ENCODE measurements at places on chromosomes 1 and 21. TPM values are rescaled to one million over a fixed set of nuclear protein-coding genes. Genes with fewer than 3 reads are reported as not detected.

The CXADR gene
- total RNA-seq: 372 TPM

The MXRA8 gene
- 11.5 TPM for total RNA-seq

The CALML6 gene
- not detected for total RNA-seq

The GPR157 gene
- total RNA-seq: 0.47 TPM

The GCSAML gene
- total RNA-seq: under 0.01 TPM

The KRTAP12-2 gene
- not detected for total RNA-seq

The PTAFR gene
- total RNA-seq: 4.7 TPM

The TINAGL1 gene
- total RNA-seq: 2.8 TPM

The LCE1C gene
- total RNA-seq: not detected

The PPP1R12B gene
- 30.4 TPM for total RNA-seq

The FMN2 gene
- total RNA-seq: 61.1 TPM

The AKNAD1 gene
- 1.7 TPM for total RNA-seq

The TCHH gene
- total RNA-seq: not detected

The ETV3 gene
- 16.5 TPM for total RNA-seq

The CHTOP gene
- 77.0 TPM for total RNA-seq

The RPS6KA1 gene
- 4.2 TPM for total RNA-seq

The MSH4 gene
- total RNA-seq: 1.6 TPM

The SIPA1L2 gene
- 36.7 TPM for total RNA-seq

The ICOSLG gene
- total RNA-seq: 0.31 TPM

The OR14C36 gene
- total RNA-seq: not detected

The HAO2 gene
- not detected for total RNA-seq

The FAM89A gene
- 6.7 TPM for total RNA-seq

The CAMK2N1 gene
- total RNA-seq: 77.2 TPM

The PTGER3 gene
- 1.2 TPM for total RNA-seq

The PLA2G4A gene
- total RNA-seq: 2.3 TPM

The FMO2 gene
- total RNA-seq: 0.31 TPM

The KRTAP19-3 gene
- not detected for total RNA-seq

The TCHHL1 gene
- not detected for total RNA-seq

The GBP3 gene
- 0.94 TPM for total RNA-seq

The FLG gene
- not detected for total RNA-seq

The GBP1 gene
- 1.9 TPM for total RNA-seq

The DIO1 gene
- total RNA-seq: not detected

The IFI44L gene
- 27.5 TPM for total RNA-seq

The BARHL2 gene
- total RNA-seq: not detected

The PGLYRP3 gene
- total RNA-seq: not detected

The SYT2 gene
- 1.1 TPM for total RNA-seq

The WDR77 gene
- total RNA-seq: 21.1 TPM

The SPATA1 gene
- total RNA-seq: 1.9 TPM

The SPATA45 gene
- not detected for total RNA-seq

The S100A3 gene
- total RNA-seq: not detected

The WDTC1 gene
- 20.9 TPM for total RNA-seq

The OR6N2 gene
- total RNA-seq: not detected

The WRAP73 gene
- total RNA-seq: 10.8 TPM

The ASPM gene
- 8.9 TPM for total RNA-seq

The CYP4B1 gene
- not detected for total RNA-seq

The PRRX1 gene
- total RNA-seq: 5.5 TPM

The RSPO1 gene
- not detected for total RNA-seq

The PLD5 gene
- total RNA-seq: 1.4 TPM

The ESRRG gene
- total RNA-seq: 6.9 TPM

The TRIM58 gene
- total RNA-seq: 3.1 TPM

All from occipital lobe (tissue), 3 donors.